ENCODE measurements at places on chromosomes 2 and 18.

GRCh38 chr2:96877042-96877451 is 7.2 kb upstream of the SEMA4C start:
- DNase-seq, result no peak

DNA sequence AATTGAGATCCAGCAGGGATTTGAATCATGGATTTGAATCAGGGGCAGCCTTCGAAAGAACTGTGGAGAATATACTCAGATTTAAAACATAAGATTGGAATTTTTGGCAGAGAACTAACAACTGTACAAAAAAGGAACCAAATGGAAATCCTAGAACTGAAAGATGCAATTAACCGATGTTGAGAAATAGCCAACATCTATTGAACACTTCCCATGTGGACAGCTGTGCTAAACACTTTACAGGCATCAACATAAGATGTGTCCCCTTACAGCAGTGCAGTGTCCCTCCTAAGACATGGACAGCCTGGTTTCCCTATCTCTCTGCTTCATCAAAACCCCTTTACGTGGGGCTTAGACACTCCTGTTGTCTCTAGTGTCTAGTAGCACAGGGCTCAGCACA is 3.7 kb upstream of the IL1RN start:
- DNase-seq, result no peak

- DNase-seq, result peak; percentile 4
These were observed 1.2 kb downstream of the KIF5C start for GRCh38 chr2:148876202-148876594.

- DNase-seq, result no peak
These were observed 54.3 kb upstream of the TSPYL6 start for GRCh38 chr2:54310311-54310710.

- DNase-seq, result no peak
These were observed 443 bp downstream of the CPSF3 start for GRCh38 chr2:9423922-9424272.

DNA sequence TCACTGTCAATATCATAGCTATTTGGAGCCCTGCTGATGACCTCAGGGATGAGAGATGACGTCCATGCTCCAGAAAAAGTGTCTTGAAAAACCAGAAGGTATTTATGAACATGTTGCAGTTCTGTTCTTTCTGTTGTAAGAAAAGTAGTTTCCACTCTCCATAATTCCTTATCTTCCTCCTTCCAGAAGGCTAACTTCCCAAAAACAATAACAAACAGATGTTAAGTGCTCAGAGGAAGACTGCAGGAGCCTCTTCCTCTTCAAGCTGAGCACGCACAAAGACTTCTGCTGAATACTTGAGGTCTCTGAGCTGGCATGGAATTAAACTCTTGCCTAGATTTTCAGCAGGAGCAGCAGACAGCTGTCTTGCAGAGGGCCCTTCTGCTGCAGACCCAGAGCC is 434.5 kb upstream of the KLHL29 start:
- no peak for DNase-seq

- DNase-seq, result no peak
These were observed 574.3 kb upstream of the NXPH2 start for GRCh38 chr2:139354518-139354917.

DNA sequence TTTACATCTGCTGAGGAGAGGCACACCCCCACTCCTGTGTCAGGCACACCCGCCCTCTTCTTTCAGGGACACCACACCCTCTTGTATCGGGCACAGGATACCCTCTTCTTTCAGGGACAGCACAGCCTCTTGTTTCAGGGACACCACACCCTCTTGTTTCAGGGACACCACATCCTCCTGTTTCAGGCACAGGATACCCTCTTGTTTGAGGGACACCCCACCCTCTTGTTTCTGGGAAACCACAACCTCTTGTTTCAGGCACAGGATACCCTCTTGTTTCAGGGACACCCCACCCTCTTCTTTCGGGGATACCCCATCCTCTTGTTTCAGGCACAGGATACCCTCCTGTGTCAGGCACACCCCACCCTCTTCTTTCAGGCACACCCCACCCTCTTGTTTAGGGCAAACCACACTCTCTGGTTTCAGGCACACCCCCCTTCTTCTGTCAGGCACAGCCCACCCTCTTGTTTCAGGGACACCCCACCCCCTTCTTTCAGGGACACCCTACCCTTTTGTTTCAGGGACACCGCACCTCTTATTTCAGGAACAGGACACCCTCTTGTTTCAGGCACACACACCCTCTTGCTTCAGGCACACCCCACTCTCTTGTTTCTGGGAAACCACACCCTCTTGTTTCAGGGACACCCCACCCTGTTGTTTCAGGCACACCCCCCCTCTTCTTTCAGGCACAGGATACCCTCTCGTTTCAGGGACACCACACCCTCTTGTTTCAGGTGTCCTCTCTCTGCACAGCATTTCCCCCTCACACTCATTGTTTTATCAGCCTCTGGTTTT is 96.2 kb downstream of the TPO start:
- no peak for DNase-seq

- DNase-seq, result no peak
These were observed 37.4 kb upstream of the RAPGEF4 start for GRCh38 chr2:172698041-172698863.

DNA sequence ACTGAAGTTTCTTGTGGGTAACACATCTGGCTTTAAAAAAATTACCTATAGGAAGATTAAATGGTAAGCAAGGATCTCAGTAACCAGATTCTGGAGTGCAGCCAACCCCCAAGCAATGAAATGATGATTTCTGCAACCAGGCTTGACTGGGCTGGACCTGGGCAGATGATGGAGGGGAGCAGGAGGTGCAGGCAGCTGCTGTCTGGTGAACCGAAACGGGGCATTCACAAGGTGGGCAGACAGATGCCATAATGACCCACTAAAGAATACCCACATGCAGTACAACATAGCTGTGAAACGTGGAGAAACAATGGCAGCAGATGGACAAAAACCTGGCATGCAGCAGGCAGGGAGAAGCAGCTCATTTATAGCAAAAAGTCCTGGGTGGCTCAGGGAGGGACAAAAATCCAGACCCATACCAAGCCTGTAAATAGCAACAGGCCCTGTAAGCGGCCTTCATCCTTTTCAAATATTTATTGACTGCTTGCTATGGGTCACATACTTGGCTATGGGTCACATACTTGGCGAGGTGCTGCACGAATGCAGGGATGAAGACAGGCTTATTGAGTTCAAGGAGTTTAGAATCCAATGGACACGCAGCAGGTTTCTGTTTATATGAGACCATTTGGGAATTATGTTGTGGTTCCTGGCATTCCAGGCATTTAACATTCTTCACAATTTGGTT is 244.7 kb downstream of the HRH4 start:
- DNase-seq, result no peak

DNA sequence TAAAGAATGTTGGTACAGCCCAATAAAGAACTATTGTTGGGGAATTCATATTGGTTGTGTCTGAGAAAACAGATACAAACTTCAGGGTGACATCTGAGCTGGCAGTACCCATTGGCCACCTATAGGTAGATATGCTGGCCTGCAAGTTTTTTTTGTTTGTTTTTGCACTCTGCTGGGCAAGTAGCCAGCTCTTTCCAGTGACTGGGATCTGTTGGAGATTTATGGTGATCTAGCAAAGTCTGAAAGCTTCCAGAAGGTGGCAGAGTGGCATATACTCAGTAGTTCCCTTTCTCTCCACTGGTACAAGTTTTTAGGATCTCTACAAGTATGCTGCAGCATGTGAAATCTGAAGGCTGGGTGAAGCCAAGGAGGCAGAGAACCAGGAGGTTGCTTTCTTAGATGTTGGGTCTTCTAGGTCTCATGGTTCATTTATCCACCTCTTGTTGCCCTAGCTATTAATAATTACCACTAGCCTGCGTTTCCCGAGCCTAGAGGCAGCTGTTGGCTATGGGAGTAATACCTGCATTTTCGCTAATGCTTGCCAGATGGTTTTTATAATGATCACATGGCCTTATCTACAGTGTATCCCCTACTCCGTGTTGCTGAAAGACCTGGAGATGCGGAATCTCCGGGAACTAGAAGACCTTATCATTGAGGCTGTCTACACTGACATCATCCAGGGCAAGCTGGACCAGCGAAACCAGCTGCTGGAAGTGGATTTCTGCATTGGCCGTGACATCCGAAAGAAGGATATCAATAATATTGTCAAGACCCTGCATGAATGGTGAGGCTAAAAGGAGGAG is 9.5 kb downstream of the COPS7B start:
- DNase-seq, result peak; percentile 47

GRCh38 chr2:240238201-240238600 is 97.7 kb upstream of the OTOS start:
- DNase-seq, result no peak

Data from NCI-H774 (cell line).